ENCODE measurements at places on chromosomes 3 and 15.

GRCh38 chr15:80123034-80123433 lies 29.8 kb upstream of the FAH start:
- no peak for DNase-seq

- no peak for DNase-seq
These were observed 156.8 kb upstream of the BCL6 start for GRCh38 chr3:187902041-187902471.

DNA sequence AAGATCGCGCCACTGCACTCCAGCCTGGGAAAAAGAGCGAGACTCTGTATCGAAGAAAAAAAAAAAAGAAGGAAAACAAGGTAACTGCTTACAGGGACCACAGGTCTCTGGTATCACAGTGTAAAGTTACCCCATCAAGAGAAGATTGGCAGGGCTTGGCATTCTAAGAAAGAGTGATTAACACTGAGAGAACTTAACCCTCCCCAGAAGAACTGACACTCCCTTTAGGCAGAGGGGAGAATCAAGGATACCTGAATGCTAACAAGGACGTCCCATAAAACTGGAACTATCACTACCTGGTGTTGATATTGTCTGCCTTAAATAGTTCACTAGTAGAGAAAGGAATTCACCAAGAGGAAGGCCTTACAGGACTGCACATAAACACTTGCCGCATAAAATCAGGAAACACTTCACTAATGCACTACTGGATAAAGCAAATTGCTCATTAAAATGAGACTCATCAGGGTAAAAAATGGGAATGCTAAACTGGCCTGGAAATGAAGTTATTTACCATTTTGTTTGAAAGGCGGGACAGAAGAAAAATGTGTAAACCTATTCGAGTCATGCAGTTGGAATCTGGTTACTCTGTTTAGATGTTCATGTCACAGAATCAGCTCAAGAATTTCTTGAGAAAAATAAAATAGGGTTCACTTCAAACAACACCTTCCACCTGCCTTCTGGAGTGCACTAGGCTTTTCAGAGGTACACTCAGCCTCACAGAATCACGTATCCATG lies 121.6 kb downstream of the FOXP1 start:
- DNase-seq: peak; percentile 28

- DNase-seq: no peak
These were observed 79.7 kb downstream of the STAG1 start for GRCh38 chr3:136672457-136672856.

DNA sequence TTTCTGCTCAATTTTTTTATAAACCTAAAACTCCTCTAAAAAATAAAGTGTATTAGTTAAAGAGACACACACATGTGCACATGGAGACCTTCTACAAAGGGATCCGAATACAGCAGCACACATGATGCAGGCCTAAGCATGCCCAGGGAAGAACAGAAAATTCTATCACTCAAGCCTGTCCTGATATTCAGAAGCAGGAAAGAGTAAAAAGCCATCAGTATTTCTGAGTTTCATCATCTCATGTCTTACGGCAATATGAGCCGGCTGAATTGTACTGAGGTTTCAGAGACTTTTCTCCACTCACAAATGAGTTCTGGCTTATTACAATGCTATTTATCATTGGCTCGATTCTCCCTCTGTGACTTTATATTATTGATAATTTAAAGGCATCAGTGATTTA lies 97.5 kb downstream of the CADPS start:
- DNase-seq: no peak

- no peak for DNase-seq
These were observed 19.4 kb upstream of the STARD5 start for GRCh38 chr15:81343371-81343770.

DNA sequence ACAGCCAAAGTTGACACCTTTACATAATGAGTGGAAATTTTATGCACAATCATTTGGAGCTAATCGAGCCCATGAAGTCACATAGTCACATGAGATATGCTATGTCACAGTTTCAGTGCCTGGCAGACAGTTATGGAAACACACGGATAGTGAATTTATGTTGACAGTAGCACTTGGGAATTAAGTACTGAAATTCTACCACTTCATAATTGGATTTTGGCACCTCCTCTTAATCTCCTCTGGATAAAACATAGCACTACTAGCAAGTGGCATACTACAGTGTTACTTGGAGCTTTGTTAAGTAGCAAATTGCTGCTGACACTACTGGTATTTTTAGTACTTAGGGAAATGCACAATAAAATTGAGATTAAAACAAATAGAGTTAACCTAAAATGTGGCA lies 1679.4 kb downstream of the OTOL1 start:
- no peak for DNase-seq

GRCh38 chr3:17964108-17964507 lies 221.7 kb upstream of the TBC1D5 start:
- DNase-seq: no peak

- DNase-seq: no peak
These were observed 165.5 kb upstream of the FEZF2 start for GRCh38 chr3:62538691-62539356.

- DNase-seq: peak; percentile 37
These were observed 69.8 kb downstream of the ISG20 start for GRCh38 chr15:88708655-88709054.

DNA sequence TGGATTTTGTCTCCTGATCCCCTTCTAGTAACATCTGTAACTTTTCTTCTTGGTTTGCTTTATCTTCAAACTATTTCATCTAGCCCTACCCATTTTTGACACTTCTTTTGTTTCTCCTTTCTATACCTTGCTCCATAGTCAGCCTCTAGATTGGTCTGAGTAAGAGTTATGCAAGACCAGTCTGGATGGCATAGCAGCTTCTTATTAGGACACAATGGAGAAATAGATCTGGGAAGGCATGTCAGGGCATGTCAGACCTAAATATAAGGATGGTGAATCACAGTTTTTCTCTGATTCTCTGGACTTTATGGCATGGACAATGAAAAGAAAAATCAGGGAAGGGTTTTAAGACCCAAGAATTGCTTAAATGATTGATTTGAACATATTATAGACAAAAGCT lies 452.5 kb downstream of the RAP2B start:
- peak; percentile 75 for DNase-seq

GRCh38 chr3:13525827-13526625 lies 22.9 kb upstream of the FBLN2 start:
- peak; percentile 75 for DNase-seq

DNA sequence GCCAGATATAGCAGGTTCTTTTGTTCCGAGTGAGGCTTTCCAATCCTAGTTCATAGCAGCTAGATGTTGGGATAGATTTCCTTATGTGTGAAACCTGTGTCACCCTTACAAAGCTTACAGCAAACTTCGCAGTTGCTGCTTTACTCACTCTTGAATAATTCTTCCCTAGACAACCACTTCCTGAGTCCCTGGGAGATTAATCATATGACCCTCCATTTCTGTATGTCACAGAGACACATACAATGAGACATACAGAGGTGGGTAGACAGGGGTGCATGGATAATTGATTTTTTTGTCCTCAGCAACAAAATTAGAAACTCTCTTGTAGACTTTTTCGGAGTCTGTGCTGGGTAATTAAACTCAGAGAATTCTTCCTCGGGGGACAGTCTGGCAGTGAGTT lies 163.2 kb downstream of the NSUN3 start:
- DNase-seq: peak; percentile 32

DNA sequence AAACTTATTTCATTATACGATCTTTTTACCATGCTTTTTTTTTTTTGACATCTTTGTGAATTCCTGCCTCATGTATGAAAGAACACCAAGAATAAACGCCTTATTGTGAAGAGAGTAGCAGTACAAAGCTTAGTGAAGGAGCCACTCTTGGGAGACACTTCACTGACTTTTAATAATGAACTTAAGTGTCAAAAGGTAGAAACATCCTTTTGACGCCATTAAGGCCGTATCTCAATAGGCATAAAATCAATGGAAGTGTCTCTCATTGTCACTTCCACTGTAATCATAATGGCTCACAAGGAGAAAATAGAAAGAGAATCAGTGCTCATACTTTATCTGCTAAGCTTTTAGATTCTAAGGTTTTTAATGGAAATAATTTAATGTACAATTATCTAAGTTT lies 657.8 kb downstream of the DIPK2A start:
- DNase-seq: no peak

DNA sequence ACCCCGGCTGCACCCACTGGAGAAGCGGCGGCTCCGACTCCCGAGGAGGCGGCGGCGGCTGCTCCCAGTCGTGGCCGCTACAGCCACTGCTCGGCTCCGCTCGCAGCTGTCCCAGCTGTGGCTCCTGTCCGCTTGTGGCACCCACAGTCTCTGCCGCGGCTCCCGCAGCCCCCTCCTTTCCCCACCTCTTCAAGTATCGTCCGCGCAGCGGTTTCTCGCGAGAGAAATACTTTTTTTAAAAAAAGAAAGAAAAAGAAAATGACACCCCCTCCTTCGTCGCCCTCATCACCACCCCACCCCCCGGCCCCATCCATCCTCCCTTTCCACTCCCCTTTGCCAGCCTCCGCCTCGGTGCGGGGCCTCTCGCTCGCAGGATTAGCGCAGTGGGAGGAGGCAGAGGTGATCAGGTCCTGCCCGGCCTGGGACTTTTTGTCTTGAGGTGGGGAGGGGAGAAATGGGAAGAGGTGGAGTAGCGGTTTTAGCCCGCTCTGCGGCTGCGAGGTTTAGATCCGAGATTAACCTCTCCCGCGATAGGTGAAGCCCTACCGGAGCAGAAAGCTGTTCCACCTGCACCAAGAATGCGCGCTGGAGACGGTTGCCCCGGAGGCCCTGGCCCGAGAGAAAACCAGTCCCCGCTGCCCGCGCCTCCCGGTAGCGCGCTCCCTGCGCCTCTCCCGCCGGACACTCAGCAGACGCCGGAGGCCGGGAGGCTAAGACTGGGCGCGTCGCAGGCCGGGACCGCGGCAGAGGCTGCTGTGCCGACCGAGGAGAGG lies at the start of gene FBN1:
FBN1 (minus strand) TSS at position 152 of the 773 bp plus-strand sequence. CDS start 940 bp downstream, outside the sequence.
- peak; percentile 95 for DNase-seq

- no peak for DNase-seq
These were observed 61.0 kb downstream of the PLXNA1 start for GRCh38 chr3:127043731-127044510.

GRCh38 chr15:91302588-91303439 lies 202.8 kb downstream of the SV2B start:
- peak; percentile 58 for DNase-seq

DNA sequence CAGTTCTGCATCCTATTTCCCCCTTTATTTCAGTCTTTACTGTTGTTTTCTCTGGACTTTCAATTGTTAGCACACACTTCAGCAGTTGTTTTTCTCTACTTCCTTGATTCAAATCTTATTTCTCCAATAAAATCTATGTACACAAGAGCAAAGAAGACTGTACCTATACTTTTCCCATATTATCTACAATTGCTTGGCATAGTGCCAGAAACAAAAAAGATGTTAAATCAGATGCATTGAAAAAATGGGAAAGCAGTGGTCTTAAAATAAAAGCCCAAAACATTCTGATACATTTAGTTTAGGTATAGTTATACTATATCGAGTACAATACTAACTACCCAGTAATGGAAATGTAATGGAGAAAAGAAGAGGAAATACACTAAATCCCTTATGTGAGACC lies 265.1 kb downstream of the UBE2E2 start:
- DNase-seq: no peak

- no peak for DNase-seq
These were observed 248.5 kb upstream of the TGFBR2 start for GRCh38 chr3:30357897-30358296.

DNA sequence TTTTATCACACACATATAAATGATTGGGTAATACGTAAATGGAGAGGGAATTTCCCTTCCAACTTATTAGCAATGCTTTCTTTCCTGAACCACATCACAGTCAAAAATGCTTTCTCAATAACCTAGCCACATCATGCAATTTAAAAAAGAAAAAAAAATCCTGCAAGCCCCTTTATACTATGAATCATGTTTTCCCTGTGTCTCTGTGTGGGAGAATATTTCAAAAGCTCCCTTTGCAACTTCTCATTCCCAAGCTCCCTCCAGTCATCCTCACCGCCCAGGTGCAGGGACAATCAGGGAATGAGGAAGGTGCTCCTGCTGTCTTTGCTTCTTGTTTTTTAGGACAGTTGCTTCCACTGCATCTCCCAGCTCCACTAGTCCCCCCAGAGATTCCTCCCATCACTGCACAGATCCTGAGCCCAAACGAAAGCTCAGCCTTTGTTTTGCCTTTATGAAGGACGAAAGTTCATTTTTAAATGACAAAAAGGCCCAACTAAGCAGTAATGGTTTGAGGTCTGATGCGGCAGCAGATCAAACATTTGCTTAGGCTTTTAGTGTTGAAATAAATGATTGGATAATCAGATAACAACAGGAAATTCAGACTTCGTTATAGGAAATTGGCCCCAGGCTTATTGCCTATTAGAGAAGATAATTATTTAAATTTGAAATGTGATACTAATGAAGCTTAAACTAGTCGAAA lies 47.8 kb upstream of the ADGRG7 start:
- peak; percentile 54 for DNase-seq

- DNase-seq: no peak
These were observed 7.9 kb upstream of the SOX2 start for GRCh38 chr3:181703601-181704420.

DNA sequence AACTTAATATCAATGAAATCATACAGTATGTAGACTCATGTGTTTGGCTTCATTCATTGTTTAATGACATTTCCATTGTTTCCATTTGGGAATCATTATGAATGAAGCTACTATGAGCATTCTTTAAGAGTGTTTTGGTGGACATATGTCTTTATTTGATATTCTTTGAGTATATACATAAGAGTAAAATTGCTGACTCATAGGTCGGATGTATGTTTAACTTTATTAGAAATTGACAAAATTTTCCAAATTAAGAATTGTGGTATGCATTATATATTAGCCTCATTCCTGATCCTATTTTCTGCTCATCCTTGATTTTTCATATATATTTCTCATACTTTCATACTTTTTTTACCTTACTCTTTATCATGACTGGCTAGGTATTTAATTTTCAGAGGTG lies 28.7 kb upstream of the CMC1 start:
- DNase-seq: no peak

- DNase-seq: no peak
These were observed 174.3 kb downstream of the EBLN2 start for GRCh38 chr3:73235768-73236167.

DNA sequence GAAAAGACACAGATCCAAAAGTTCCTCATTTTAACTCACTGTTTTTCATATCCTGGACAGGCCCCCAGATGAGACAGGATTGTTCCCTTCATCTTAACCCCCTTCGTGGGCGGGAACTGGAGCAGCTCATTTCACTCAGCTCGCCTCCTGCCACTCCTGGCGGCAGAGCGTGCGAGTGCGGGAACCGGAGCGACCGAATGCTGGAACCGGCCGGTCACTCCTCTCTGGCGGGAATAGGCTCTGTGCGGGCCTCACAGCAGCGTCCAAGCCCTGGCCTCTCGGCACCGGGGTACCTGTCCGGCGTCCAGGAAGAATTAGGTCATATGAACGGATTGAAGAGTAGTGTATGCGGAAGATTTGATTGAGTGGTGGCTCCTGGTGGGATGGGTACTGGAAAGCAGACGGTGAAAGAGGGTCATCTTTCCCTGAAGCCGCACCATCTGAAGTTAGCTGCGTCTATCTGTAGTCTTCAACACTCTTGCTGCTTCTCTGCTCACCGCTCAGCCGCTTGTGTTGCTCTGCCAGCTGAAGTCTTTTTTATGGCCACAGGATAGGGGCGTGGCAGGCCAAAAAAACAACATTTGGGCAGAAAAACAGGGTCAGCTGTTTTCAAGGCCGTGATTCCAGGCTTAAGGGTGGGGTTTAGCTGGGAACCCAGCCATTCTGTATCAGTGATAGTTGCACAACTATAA lies 42.3 kb upstream of the FXR1 start:
- DNase-seq: peak; percentile 38

Measured in fibroblast of villous mesenchyme (primary cell).